SK-N-SH treated with all-trans-retinoic acid at 6 μM for 48 hours (cell line): ENCODE measurements at places on chromosomes 16 and 17.

GRCh38 chr16:19431636-19432340 lies 14.1 kb downstream of the TMC5 start:
- no peak for ATAC-seq

DNA sequence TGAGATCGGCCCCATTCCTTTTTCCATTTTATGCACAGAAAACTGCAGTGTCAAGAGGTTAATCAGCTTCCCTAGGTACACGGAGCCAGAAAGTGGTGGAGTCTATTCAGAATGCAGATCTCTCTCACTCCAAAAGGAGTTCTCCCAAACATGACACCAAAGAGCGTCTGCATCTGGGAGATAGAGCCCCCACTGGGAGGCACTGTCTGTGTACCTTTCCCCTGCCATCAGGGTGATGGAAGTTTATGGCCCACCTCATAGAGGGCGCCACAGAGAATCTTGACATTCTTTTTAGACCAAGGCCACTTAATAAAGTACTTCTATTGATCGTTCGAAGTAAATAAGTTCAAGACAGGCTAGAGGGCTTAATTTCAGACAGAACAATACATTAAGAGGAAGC lies 493.7 kb upstream of the ERCC4 start:
- no peak for ATAC-seq

DNA sequence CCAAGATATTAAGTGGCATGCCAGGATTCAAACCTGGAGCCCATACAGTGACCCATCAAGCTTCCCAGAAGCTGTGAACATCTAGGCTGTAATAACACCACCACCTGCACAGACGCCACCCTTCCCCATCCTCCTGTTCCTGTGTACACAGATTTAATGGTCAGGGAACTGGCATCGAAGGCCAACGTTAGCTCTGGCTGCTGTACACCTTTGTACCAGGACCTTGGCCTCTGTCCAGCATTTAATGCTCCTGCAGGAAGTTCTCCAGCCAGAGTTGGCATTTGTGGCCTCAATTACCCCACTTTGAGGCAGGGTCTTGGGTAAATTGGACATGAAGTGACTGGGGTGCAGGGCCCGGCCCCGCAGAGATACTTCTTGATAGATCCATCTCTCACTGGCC lies 49.3 kb downstream of the SCNN1B start:
- no peak for ATAC-seq

DNA sequence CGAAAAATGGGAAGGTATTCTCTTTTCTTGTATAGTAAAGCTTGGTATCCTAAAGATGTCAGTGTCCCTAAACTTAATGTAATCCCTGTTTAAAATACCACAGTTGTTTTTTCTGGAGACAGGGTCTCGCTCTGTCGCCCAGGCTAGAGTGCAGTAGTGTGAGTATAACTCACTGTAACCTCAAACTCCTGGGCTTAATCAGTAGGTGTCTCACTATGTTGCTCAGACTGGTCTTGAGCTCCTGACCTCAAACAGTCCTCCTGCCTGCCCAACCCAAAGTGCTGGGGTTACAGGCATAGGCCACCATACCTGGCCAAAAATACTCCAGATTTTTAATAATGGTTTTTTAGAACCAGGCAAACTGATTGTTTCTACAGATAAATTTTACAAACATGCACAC lies 8.2 kb downstream of the DCAF7 start:
- ATAC-seq, result no peak

DNA sequence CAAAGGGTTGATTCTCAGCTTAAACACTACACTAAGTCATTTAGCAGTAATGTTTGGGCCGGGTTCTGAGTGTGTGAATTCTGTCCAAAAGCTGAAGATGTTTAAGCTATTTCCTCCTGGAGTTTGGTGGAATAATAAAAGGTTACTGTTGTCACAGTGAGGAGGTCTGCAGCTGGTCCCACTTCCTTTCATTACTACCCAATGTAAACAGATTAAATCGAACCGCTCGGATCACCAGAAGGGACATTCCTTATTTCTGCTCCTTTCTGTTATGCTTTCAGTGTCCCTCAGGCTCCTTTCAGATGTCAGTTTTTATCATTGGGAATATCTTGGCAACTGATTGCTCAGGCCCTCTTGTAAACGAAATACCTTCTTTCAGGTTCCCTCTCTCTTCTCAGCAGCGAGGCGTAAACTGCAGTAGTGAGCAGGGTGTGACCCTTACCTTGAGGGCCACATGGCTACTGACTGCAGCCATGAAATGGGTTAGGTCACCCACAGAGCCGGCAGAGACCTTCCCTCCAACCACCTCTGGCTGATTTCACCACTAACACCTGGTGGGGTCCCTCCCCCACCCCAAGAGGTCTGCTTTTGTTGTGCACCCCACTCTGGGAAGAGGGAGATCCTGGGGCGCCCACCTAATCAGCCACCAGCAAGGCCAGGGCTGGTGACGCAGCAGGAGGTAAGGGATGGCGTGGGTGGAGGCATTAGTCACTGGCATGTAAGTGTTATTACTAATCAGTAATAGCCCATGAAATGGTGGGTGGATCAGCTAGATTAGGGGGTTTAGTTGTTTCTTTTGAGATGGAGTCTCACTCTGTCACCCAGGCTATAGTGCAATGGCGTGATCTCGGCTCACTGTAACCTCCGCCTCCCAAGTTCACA lies 117.6 kb downstream of the VPS53 start:
- no peak; the same call in 2 of the 3 replicates for ATAC-seq

GRCh38 chr17:34776456-34777443 lies 184.5 kb downstream of the CCT6B start:
- ATAC-seq, result no peak

GRCh38 chr16:28846933-28847273 lies 755 bp upstream of the TUFM start:
- peak; percentile 34 for ATAC-seq

- ATAC-seq, result peak; percentile 17; the same call in 2 of the 3 replicates
Measured at GRCh38 chr17:3754458-3755334, 31.0 kb downstream of the HASPIN start.

DNA sequence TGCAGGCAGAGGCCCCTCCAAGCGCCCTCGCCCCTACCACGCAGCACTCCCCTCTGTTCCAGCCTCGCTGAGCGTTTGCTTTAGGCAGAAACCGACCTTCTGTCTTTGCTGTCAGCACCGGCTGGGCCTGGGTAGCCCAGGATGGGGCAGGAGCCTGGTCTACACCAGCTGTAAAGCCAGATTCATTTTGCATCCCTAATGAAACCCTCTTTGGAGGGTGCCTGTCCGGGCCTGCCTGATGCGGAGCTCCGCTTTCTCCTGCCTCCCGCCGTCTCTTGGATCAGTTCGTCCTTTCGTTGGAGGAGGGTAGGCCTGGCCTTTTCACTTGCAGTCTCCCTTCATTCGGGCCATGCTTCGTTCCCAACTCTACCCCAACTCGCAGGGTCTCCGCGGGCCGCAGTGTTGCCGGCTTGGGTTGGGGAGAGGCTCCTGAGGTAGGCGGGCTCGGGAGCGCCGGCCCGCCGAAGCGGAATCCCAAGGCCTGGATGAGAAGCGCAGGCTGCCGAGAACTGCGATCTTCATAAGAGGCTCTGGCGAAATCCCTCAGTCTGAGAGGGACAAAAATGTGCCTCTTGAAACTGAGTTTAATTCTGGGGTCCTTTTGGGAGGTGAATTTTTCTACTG lies 4.8 kb upstream of the HOXB8 start:
- peak; percentile 7; the same call in 1 of the 3 replicates for ATAC-seq

DNA sequence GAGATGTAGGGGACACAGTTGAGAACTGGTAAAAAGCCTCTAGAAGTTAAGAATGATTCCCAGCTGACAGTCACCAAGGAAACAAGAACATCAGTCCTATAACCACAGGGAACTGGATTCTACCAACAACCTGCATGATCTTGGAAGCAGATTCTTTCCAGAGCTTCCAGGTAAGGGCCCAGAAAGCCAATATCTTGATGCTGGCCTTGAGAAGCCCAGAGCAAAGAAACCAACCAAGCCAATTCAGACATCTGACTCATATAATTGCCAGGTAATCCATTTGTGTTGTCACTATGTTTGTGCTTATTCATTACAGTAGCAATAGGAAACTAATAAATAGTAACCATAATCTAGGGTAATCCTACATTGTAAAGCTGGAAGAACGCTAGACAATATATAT lies 81.6 kb downstream of the CACNG1 start:
- ATAC-seq, result no peak; the same call in 2 of the 3 replicates

GRCh38 chr17:6574687-6575595 lies 18.6 kb upstream of the PITPNM3 start:
- ATAC-seq, result peak; percentile 62

DNA sequence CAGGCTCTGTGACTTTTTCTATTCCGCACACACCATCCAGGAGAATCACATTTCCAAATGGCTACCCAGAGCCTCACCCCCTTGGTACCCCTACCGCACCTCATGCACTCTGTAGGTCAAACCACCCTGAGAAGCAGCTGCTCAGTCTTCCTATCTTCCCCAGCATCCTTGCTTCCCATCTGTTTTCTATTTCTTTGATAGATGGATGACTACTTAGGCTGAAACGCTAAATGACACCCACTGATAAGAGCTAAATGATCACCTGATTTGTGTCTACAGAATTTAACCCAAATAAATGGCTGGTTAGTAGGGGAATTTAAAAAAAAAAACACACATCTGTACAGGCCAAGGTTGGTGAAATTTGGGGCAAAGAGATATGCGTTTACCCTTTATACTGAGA lies 17.6 kb upstream of the COX10 start:
- no peak for ATAC-seq

GRCh38 chr17:16820161-16820877 lies 130.3 kb downstream of the CCDC144A start:
- ATAC-seq, result no peak

GRCh38 chr17:61465550-61466237 lies 13.5 kb downstream of the TBX4 start:
- no peak for ATAC-seq

DNA sequence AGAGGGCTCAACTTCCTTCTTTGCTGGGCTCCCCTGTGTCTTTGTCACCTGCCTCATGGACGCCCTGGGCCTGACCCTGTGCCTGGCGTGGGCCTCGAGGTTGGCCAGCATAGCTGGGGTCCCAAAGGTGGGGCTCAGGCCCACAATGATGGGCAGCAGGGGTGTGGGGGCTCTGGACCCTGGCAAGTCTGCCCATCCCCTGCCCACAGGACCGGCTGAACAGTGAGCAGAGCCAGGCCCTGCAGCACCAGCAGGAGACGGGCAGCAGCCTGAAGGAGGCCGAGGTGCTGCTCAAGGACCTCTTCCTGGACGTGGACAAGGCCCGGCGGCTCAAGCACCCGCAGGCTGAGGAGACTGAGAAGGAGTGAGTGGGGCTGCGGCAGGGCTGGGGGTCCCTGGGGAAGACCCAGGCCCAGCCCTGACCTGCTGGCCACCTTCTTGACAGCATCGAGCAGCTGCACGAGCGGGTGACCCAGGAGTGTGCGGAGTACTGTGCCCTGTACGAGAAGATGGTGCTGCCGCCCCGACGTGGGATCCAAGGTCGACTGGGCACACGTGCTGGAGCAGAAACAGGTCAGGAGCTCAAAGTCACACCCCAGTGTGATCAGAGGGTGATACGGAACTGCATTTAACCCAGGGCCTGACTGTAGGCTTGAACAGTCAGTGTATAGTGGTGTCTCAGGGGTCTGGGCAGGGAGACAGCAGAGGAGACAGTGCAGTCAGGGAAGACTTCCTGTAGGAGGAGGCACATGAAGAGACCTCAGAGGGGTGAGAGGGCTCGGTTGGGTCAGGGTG lies 3.8 kb downstream of the EVPLL start:
- ATAC-seq, result no peak; the same call in 2 of the 3 replicates

- no peak for ATAC-seq
Measured at GRCh38 chr17:9887508-9887907, 17.6 kb downstream of the RCVRN start.

DNA sequence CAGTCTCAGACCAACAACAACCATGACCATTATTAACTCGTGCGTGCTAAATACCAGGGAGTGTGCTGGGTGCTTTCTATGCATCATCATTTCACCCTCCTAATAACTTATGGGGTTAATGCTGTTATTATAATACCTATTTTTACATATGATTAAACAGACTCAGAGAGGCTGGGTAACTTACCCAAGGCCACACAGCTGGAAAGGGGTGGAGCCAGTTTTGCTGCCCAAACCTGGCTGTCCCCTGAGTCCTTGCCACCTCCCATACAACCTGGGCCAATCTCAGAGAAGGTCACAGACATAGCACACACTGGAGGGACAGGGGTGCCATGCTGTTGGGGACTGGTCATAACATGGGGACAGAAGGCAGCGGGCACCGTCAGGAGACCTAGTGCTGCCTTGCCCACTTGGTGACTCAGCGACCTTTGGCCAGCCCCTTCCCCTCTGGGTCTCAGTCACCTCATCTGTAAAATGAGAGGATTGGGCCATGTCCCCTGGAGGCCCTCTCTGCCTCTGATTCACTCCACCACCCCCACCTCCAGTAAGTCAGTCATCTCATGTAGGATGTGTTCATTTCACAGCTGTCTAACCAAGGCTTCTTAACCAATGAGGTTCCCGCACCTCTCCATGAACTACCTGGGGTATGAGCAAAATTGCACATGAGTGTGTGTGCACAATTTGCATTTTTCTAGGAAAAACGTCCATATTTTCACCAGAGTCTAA lies 11.4 kb upstream of the FADS6 start:
- ATAC-seq, result no peak

GRCh38 chr16:9408297-9408878 lies 316.9 kb downstream of the HAPSTR1 start:
- no peak for ATAC-seq

GRCh38 chr16:88790312-88791211 lies 5.5 kb upstream of the PIEZO1 start:
- peak; percentile 23 for ATAC-seq

GRCh38 chr16:5761592-5761991 lies 664.0 kb upstream of the EEF2KMT start:
- no peak for ATAC-seq

- ATAC-seq, result no peak
Measured at GRCh38 chr16:25108054-25108453, 3.5 kb upstream of the LCMT1 start.

GRCh38 chr17:76155988-76156661 lies 15.1 kb upstream of the FOXJ1 start:
- no peak for ATAC-seq

- ATAC-seq, result no peak
Measured at GRCh38 chr16:80263181-80263823, 277.5 kb upstream of the DYNLRB2 start.

GRCh38 chr17:78966910-78967600 lies 12.7 kb downstream of the LGALS3BP start:
- no peak for ATAC-seq

DNA sequence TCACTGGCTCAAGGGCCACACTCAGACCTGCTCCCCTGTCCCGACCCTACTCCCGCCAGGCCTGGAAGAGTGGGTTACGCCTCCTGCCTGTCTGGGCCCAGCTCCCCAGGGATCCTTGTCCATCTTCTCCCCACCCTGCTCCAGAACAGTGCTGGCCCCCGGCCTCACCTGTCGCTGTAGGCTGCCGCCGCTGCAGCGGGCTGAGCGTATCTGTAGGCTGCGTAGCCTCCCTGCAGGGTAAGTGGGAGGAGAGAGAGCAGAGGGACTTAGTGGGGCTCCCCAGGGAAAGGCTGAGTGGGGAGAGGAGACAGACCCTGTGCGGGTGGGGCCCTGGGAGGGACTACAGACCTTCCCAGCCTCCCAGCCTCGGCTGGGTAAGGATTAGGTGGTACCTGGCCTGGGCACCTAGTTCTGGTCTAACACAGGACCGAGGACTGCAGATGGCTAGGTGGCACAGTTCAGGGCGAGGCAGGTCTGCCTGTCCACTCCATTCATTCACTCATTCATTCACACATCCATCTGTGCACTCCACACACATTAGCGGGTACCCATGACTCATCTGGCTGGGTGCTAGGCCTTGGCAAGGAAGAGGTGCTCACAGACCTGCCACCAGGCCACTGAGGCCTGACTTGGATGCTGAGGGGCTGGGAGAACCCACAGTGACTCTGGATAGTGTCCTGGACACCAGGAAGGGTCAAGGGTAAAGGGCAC lies 20.9 kb downstream of the ENGASE start:
- no peak for ATAC-seq
